Activated CD4-positive, alpha-beta memory T cell treated with anti-CD3 and anti-CD28 coated beads, Interleukin-2, amount 10 ng/mL, durations not matched to agents 7 days and 5 days (primary cell): ENCODE measurements at places on chromosomes 5 and 9. TPM values are rescaled to one million over a fixed set of nuclear protein-coding genes. Genes with fewer than 3 reads are reported as not detected.

SLC46A2 gene
- total RNA-seq: not detected

ARID3C gene
- total RNA-seq: 0.18 TPM

TUSC1 gene
- not detected for total RNA-seq

ABO gene
- 0.20 TPM for total RNA-seq

FGF10 gene
- not detected for total RNA-seq

PCDHGC5 gene
- total RNA-seq: not detected

RPL7A gene
- total RNA-seq: 1,632 TPM

BTNL8 gene
- total RNA-seq: not detected

- DNase-seq: peak; percentile 34
Measured at GRCh38 chr5:145697251-145697990, 137.7 kb downstream of the PRELID2 start.

DNA sequence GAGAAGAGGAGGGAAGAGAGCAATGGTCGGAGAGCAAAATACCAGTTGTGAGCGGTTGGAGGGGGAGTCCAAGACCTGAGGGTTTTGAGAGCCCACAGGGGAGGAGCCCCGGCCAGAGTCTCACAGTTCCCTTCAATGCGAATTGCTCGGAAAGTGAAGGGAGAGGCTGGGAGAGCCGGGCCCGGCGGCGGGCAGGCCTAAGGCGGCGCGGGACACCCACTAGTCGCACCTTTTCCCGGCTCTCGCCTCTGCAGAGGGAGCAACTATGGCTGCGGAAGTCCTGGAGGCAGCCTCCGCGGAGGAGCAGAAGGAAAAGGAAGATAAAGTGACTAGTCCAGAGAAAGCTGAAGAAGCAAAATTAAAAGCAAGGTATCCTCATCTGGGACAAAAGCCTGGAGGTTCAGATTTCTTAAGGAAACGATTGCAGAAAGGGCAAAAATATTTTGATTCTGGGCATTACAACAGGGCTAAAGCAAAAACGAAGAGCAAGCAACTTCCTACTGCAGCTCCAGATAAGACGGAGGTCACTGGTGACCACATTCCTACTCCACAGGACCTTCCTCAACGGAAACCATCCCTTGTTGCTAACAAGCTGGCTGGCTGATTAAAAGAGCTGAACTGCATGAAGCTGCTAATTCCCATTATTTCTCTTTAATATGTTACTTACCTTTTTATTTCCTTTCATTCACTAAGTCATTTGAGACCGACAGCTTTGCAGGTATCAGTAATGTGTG lies 6.5 kb upstream of the BTNL3 start:
- DNase-seq: no peak

DNA sequence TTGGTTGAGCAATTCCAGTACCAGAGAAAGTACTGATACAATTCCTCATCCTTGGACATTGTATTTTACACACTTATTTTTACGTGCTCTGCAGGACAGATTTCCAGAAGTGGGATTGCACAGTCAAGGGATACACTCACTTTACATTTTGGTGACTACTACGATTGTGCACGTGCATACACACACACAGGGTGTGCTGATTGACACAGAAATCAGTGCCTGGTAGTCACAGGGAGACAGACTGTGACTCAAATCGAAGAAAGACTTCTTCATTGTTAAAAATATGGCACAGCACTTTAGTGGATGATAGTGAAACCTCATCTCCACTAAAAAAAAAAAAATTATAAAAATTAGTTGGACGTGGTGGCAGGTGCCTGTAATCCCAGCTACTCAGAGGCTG lies 1.5 kb downstream of the GARIN3 start:
- DNase-seq: peak; percentile 6

DNA sequence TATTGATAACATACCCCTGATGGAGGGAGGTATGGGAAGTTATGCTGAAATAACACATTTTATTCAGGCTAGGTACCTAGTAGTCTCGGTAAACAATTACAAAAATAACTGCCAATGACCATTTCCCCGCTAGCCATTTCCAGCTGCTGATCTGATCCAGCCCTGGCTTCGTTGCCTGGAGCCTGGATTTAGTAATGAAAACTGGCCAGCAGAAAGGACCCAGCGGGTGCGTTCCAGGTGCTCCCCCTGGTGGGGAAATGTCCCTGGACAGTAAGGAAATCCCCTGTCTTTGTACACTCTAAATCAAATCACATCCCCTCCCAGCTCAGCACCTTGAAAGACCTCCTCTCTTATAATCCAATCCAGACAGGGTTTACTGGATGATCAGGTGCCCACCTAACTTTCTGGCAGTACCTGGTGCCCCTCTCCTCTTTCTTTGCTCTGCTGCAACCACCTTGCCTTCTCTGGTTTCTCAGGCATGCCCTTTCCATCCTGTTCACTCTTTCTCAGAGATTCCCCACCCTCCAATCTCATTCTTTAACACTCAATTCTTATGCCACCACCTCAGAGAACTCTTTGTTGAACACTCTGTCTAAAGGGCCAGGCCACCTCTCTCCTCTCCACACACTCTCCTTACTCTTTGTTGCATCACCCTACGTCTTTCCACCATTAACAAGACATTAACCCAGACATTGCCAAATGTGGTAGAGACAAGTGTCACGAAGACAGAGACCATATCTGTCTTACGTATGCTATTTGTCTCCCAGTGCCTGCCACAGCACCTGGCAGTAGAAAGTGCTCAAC lies 50.1 kb upstream of the SMAD5 start:
- DNase-seq: peak; percentile 59

DNA sequence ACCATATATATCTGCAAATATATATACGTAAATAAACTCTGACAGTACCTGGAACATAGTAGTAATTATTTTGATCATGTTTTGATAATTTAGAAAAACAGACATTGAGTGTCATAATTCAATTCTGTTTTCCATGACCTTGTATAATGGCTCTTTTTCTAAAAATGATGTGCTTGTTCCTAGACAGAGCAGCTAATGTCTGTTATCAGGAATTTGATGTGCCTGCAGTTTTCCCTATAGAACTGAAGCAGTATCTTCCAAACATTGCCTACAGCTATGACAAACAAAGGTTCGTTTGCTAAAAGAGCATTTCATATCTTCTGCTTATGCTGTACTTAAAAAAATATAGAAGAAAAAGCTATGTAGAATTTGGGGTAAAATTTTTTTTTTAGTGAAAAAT lies 5.3 kb downstream of the SETD9 start:
- no peak for DNase-seq

DNA sequence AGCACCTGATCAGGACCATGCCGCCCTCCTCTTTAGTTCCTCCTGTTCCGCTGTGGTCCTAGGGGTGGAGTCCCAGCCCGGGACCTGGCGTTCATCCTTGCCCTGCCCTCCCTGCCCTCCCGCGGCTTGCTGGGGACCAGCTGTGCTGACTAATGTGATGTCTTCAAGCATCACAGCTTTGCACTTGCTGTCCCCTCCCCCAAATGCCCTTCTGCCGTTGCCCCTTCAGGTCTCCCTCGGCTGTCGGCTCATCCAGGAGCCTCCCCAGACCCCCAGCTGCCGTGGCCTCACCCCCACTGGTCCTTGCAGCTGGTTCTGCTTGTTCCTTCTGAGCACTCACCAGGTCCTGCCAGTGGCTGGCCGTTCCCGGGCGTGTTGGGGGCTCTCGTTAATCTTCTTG lies 19.9 kb downstream of the RXRA start:
- no peak for DNase-seq

GRCh38 chr5:139844472-139845145 lies 49.0 kb downstream of the PSD2 start:
- peak; percentile 66 for DNase-seq

DNA sequence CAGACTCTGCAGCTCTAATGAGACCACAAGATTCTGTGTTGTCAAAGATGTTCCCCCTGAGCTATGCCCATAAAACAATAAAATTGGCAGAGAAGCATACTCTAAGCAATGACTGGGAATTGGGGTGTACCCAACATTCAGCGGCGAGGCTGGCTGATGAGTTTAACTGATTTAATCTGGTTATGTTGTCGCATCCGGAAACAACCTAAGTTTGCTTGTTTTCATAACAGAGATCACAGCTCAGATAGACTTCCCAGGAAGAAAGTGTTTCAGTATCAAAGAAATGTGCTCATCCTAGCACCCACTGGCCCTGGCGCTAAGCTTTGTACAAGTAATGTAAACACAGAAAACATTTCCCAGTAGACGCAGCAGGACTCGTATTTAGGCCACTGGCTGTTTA lies 7.4 kb downstream of the SEMA5A start:
- no peak for DNase-seq

GRCh38 chr9:129289883-129290282 lies 111.8 kb upstream of the IER5L start:
- no peak for DNase-seq

GRCh38 chr5:148569948-148570347 lies 84.4 kb downstream of the HTR4 start:
- DNase-seq: no peak

- no peak for DNase-seq
Measured at GRCh38 chr5:93894601-93895354, 153.4 kb upstream of the POU5F2 start.
